ENCODE measurements at places on chromosomes 12 and 14.

GRCh38 chr14:34450958-34451357 lies 11.1 kb downstream of the SPTSSA start:
- DNase-seq: no peak

- DNase-seq: no peak
Measured at GRCh38 chr14:94458558-94459205, 6.1 kb upstream of the SERPINA11 start.

- no peak for DNase-seq
Measured at GRCh38 chr12:66931091-66931490, 252.2 kb upstream of the GRIP1 start.

GRCh38 chr12:43060742-43061141 lies 471.2 kb upstream of the PRICKLE1 start:
- no peak for DNase-seq

DNA sequence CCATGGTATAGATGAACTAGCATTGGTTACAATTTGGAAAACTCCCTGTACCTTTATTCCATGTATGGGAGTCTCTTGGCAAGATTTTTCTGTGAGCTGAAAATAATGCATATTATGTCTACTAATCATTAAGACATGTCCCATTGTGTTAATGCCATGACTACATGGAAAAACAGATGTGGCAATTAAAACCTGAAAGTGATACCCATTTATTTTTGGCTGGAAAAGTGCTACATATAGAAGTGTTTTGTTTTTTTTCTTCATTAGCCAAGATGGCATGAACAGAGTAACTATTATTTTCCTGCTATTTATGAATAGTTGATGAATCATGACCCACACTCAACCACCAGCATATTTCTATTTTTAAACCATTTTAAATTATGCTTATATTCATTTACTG lies 58.2 kb downstream of the ALG10B start:
- DNase-seq: no peak

GRCh38 chr12:60437297-60437696 lies 841.5 kb downstream of the SLC16A7 start:
- DNase-seq: no peak

DNA sequence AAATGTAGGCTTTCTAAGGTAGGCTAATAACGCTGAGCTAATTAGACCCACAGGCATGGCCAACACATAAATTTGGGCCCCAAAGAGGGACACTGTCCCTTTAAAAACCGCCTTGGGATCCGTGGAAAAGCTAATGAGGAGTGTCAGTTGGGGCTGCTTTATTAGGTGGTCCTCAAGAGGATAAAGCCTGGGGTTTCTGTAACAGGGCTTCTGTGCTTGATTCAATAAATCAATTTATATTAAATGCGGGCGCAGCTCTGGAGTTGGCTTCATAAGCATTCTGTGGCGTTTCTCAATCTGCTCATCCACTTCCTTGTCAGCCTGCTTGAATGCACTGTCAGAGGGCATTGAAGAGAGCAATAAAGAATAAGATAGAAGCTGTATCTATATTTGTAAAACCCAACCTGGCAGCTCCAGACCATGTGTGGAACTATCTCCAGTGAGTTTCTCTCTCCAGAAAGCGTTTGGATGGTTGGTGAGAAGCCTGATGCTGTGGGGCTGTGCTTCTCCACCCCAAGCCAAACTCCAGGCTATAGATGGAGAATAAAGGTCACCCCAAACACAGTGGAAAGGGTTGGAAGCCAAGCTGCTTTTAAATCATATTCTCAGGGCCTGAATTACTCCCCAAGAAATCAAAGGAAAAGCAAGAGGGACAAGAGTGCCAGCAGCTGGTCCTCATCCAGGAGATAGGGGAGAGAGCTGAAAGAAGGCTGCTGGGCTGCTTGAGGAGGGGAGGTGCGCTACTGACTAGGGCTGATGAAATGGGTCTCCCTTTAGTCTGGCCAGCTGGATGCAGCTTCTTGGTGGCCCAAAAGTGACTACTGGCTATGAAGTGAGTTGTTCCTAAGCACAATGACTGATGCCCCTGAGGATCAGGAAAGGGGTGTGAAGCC lies 222.0 kb downstream of the PPM1H start:
- DNase-seq: no peak

DNA sequence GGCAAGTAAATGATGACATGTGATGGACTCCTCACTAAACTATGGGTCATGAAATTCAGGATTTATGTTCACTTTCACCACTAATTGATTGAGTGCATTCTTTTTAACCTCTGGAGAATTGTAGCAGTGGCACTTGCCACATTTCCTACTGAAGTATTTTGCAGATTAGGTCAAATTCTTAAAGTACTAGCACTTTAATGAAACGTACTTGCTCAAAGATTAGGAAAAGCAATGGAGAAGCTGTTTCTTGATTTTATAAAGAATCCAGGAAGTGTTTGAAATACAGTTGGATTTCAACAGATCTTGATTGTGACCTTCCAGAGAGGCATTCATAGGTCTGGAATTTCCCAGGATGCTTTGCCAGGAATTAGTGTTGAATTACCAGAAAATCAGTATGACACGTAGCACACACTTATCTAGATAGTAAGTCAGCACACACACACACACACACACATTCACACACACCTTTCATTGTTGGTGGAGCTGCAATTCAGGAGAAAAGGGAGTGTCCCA lies 162.6 kb downstream of the MYRFL start:
- no peak for DNase-seq

GRCh38 chr12:54616933-54617680 lies 17.6 kb downstream of the LACRT start:
- no peak for DNase-seq

GRCh38 chr12:3421191-3421978 lies 69.6 kb upstream of the PRMT8 start:
- no peak for DNase-seq

GRCh38 chr14:51248016-51248987 lies 8.3 kb downstream of the TMX1 start:
- no peak for DNase-seq

DNA sequence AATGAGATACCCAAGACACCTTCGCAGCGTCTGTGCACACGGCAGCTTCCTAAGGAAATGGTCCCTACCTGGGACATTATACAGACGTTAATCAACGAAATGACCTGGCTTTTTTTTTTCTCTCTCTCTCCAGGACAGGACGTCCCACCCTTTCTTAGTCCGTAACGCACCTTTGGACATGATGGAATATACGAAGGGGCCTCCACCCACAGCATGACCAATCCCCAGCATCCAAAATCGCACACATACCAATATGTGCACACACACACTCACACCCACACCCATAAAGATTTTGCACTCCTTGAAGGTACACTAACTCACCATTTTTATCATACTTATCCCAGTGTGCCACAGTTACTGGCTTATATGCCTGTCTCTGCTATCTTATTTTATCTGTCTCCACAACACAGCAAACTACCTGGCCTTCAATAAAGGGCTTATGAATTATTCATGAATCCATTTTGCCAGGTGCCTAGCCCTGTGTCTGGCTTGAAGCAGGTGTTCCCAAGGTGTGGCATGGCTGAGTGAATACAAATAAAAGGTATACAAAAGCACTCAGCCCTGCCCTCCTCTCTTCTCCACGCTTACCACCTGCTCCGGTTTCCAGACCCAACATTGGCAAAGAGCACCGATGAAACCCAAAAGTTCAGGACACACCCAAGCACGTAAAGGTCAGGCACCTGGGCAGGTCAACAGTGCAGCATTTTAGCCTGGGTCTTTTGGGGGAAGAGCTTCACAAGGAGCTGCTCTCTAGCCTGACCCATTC lies 2.2 kb downstream of the SCNN1A start:
- DNase-seq: no peak

- no peak for DNase-seq
Measured at GRCh38 chr12:18811273-18811672, 73.4 kb downstream of the CAPZA3 start.

- DNase-seq: no peak
Measured at GRCh38 chr14:21017528-21018245, 7.2 kb downstream of the NDRG2 start.

DNA sequence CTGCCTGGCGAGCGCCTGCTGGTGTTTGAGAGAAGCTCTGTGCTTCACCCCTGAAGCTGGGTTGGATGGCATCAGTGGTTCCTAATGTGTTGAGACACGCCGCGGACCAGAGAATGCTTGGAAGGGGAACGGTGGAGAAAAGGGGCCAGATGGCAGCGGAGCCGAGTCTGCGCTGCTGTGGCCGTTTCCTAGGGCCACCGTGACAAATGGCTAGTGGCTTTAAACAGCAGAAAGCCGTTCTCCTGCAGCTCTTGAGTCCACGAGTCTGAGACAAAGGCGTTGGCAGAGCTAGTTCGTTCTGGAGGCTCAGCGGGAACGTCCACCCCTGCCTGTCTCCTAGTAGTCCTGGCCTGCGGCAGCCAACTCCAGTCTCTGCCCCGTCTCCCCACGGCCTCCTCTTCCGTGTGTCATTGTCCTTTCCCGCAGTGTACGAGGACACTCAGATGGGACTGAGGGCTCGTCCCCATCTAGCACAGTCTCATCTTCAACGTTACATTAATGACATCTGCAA lies 103.6 kb downstream of the ADGRD1 start:
- no peak for DNase-seq

GRCh38 chr14:94062344-94062940 lies 18.6 kb downstream of the DDX24 start:
- no peak for DNase-seq

DNA sequence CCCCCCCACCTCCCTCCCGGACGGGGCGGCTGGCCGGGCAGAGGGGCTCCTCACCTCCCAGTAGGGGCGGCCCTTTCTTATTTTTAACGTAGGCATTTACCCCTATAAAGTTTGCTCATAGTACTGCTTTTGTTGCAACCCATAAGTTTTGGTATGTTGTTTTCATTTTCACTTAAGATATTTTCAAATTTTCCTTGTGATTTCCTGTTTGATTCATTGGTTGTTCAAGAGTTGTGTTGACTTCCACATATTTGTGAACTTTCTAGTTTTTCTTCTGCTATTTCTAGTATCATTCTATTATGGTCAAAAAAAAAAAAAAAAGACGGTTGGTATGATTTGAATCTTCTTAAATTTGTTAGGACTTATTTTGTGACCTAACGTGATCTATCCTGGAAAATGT lies 6.5 kb downstream of the NOXRED1 start:
- no peak for DNase-seq

DNA sequence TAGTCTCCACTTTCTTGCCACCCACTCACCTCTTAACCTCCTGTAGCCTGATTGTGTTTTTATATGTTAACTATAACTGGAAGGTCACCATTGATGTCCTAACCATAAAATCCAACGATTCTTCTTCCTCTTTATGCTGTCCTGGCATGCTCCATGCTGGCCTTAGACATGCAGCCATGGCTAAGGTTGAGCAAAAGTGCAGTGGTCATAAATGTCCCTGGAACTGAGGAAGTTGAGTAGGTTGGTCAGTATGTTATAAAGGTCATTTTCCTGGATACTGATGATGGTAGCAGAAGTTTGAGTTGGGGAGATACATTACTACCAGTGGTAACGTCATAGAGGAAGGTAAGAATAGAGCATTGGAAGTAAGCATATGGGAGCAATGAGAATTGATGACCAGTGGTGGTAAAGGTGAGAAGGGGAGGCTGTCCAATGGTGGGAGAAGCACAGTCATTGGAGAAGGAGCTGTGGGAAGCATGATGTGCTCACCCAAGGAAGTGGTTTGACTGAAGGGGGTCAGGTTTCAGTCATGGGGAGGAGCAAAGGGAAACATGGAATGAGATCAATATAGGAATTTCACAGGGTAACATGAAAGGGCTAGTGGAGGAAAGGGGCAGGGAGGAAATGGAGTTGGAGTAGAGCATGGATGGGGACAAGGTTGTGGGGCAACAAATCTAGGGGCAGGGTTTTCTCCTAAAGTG lies 240.8 kb downstream of the DACT1 start:
- no peak for DNase-seq

GRCh38 chr12:45434094-45434493 lies 218.2 kb downstream of the ANO6 start:
- DNase-seq: no peak

GRCh38 chr12:113896194-113896593 lies 69.9 kb downstream of the RBM19 start:
- DNase-seq: no peak

GRCh38 chr14:72677664-72678063 lies 216.2 kb downstream of the DPF3 start:
- no peak for DNase-seq

DNA sequence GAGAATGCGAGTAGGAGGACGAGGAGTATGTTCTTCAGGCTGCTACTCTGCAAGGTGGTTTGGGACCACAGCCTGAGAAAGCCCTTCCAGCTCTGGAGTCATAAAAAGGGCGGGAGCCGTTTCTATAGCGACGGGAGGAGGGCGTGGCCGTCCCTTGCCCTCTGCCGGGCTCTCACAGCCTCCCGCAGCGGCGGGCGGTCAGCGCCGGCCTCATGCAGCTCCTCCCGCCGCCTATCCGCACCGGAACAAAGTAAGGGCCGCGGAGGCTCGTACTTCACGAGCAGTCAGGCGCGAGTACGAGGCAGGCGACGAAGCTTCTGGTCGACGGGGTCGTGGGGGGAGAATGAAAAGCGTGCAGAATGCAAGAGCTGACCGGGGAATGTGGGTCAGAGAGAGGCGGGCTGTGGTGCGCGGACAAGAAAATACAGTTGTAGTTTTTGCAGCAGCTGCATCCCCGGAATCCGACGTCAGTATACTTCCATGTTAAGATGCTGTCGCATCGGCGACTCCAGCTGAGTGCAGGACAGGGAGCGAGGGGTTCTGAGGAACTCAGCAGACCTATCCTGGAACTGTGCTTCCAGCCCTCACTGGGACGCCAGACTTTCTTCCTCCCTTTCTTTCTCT lies at the start of gene DYRK4:
Gene DYRK4, plus strand, starts transcription at position 175 of the 624 bp plus-strand sequence. Its CDS starts 38 bp downstream, at position 213.
- DNase-seq: peak; percentile 33

GRCh38 chr12:119826661-119827445 lies 50.3 kb downstream of the CIT start:
- no peak for DNase-seq

DNA sequence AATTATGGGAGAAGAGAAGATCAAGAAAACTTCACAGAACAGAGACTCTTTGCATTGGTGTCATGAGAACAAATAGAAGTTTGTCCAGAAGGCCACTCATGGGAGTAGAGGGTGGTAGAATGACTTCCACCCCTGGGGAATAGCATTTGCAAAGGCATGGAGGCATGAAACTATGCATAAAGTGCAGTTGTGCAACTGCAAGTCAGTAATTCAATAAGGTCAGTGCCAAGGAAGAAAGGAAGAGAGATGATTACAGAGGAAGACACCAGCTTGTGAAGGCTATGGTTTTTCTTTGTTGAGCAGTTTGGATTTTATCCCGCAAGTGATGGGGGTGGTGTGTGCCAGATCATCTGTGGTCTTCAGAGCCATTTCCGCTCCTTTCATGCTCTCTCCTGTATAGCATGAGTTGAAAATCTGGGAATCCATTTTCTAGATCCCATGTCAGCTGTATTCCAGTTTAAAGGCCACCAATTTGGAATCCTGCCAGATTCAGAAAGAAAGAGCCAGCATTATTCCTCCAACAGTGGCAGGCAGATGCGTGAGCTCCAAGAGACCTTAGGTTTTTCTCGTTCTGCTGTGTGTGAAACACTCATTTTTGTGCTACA lies 67.6 kb upstream of the GRIN2B start:
- DNase-seq: no peak

DNA sequence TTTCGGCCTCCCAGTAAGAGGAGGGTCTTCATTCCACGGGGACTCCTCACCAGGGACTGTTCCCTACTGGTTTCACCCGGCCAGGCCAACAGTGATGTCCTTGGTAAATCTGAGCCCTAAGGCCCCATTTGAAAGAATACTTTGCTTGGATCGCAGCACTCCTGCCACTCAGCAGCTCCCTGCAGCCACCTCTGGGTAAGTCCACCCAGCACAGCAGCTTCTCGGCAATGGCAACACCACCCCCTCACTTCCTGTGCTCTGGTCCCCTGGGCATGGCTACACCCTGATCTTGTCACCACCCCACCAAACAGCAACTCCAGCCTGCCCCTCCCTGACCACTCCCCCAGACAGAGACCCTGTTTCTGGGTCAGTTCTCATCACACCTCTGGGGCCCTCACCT lies 100.3 kb downstream of the SETD3 start:
- no peak for DNase-seq

- no peak for DNase-seq
Measured at GRCh38 chr14:105452963-105453362, 21.7 kb upstream of the CRIP2 start.

All from stimulated activated CD4-positive, alpha-beta T cell treated with anti-CD3 and anti-CD28 coated beads, Interleukin-15, amount 100 ng/mL, for 24 hours (primary cell).